ENCODE measurements at places on chromosomes 2 and 18.

DNA sequence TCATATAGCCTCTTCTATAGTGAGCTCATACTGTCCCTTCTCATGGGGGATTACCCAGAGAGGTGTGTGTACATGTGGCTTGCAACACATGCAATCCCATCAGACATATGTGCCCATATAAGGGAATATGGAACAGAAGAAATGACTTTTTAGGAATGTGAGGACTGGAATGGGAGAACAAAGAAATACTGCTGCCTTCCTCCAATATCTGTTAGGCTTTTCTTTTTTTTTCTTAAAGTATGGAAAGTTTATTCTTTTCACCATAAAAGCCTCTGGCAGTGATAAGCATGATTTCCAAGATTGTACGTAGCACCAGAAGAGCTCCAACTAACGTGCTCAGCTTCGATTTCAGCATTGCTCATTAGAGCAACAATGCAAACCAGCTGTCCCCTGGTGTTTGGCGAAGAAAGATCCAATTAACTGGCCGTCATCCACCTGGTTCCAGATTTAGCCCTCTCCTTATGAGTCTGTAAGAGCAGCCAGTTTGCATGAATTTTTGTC lies 113.6 kb downstream of the ADCYAP1 start:
- peak; percentile 81 for DNase-seq

DNA sequence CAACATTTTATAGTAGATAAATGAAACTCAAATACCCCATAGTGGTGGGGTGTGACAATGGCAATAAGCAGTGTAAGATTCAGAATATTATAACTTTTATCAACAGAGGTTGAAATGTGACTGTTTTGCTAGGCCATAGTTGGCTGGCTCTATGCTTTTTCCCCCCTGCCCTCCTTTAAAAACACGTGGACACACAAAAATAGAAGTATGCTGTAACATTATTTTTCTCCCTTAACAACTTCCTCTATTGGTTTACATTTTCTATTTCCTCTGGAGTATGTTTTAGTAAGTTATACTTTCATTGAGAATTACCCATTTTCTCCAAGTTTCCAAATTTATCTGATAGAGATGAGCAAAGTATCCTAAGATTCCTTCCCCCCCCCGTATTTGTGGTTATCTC lies 31.1 kb downstream of the NDUFAF7 start:
- DNase-seq: no peak

DNA sequence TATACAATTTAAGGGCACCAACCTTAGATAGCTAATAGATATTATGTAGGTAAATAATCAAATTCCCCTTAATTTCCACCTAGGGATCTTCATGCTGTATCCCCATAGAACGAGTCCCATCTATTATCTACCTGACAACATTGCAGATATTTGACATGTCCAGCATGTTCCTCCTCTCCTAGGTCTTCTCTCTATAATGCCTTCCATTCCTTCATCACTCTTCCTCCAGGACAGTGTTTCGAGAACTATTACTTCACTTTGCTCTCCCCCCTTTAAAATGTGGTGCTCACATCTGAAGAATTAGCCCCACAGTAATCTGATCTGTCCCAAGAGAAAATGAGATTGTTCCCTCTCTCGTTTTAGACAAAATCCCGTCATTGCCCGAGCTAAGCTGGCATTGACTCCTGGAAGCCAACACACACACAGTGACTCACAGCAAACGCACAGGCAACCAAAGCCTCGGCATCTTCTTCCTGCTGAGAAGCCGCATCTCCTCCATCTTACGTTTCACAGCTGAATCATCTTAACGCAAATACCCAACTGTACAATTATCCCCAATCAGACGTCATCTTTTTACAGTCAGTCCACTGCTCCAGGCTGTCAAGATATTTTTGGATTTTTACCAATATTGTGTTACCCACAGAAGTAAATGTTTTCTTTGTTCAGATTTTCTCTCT lies 162.9 kb upstream of the AGAP1 start:
- peak; percentile 40 for DNase-seq

- peak; percentile 39 for DNase-seq
Observed at GRCh38 chr2:113858764-113859163, 31.1 kb upstream of the ACTR3 start.

GRCh38 chr2:2699121-2699505 lies 368.0 kb upstream of the MYT1L start:
- DNase-seq: no peak

GRCh38 chr2:134498654-134499053 lies 220.1 kb downstream of the TMEM163 start:
- no peak for DNase-seq

- DNase-seq: no peak
Observed at GRCh38 chr2:71006323-71006722, 11.7 kb upstream of the TEX261 start.

DNA sequence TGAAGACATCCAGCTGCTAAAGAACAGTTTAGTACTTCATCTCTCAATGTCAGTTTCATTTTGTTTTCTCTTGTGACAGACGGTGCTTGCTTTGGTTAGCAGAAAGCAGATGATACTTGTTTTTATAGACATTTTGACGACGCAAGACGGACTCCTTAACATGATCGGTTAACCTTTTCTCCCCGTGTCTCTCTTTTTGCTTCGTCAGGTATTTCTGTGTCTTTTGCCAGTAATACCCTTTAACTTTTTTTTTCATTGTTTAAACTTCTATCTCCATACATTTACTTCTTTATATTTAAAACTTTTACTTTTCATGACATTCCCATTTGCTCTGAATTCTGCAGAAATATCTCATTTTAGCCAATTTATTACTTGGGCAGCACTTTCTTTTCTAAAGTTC lies 57.9 kb downstream of the THSD7B start:
- no peak for DNase-seq

GRCh38 chr2:30276455-30276911 lies 45.1 kb downstream of the LBH start:
- DNase-seq: no peak

DNA sequence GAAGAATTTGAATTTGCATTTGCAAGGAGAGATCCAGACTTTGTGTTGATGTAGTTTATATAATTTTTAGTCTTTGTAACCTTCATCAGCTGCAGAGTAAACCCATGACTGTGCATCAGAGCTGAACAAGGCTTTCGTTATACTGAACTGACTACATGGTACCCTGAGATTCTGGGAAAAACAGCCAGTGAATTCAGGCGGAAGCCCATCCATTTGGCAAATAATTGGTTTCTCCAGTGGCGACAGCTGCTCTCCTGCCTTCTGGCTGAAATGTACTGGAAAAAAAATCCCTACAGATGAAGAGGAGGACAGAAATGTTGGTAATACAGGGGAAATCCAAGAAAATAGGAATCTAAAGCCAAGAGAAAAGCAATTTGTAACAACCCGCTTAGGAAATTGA lies 657.5 kb upstream of the CDH7 start:
- DNase-seq: no peak

GRCh38 chr2:239687441-239687840 lies 286.6 kb upstream of the HDAC4 start:
- DNase-seq: no peak

DNA sequence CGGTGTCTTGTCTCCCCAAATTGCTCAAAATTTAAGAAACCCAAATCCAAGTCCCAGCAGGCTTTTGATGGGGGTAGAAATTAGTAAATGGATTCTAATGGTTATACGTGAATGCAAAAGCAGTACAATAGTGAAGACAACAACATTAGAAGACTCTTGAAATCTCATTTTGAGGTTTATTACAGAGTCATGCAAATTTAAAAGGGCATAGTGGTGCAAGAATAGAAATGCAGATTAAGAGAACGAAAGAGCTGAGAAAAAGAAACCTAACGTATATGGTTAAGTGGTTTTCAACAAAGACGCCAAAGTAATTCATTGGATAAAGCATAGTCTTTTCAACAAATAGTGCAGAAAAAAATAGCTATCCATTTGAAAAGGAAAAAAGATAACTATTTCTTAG lies 33.2 kb upstream of the CXXC1 start:
- no peak for DNase-seq

GRCh38 chr2:12045864-12046291 lies 299.4 kb downstream of the LPIN1 start:
- no peak for DNase-seq

DNA sequence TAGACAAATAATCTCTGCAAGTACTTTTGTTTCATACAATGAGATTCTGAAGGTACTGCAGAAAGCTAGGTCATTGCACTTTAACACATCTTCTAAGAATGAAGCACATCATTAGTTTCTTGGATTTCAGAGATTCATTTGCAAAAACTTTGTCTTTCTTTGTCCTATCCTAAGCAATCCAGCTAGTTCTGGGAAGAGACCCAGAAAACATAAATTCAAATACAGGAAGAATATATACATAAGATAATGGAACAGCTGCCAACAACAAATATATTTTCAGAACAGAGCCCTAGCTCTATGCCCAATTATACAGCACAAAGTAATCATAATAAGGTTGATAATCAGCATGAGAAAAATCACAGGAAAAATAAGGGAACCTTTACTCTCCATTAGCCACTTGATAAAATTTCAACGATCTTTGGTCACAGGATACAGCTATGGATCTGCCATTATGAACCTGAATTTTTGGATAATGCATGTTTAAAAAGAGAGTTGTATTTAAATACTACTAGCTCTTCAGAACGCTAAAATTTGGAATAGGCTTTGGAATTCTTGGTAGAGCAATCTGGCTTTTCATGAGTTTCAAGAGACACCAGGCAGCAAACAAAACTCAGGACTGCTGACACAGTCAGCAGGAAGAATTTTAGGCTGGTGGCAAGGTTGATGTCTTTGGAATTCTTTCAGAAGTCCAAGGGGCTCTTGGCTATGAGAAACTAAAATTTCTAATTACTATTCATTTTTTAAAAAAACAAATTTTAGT lies 250.4 kb upstream of the SMIM21 start:
- no peak for DNase-seq

GRCh38 chr2:174716785-174717184 lies 47.5 kb downstream of the CHRNA1 start:
- DNase-seq: no peak

GRCh38 chr2:204010628-204011560 lies 74.3 kb downstream of the ICOS start:
- no peak for DNase-seq

DNA sequence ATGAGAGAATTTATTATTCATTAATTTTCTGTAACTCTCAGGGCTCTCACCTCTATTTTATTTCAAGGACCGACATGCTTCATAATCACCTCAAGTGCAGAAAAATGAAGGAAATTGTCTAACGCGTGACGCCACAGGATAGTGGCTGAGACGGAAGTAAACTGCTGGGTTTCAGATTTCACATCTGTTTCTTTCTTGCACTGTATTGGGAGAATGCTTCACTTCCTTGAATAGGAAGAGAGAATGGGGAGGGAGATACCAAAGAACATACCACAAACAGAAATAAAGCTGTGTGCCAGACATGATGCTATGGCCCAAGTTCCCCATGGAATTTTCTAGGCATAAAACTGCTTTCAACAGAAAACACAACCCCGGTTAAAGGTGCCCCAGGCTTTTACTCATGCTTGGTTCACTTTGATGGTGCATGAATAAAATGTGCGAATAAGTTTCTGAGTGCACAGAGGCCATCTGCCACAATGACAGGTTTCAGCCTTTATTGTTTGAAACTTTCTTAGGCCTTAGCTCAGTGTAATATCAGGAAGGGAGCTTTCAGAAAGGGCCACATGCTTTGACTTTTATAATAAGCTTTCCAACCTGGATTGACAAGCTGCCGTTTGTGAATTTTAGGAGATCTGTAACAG lies 1116.4 kb downstream of the SOCS6 start:
- DNase-seq: no peak

GRCh38 chr2:129274038-129274415 lies 705.4 kb upstream of the RAB6C start:
- DNase-seq: no peak

- DNase-seq: no peak
Observed at GRCh38 chr2:234292962-234293243, 204.0 kb downstream of the ARL4C start.

- no peak for DNase-seq
Observed at GRCh38 chr2:230496891-230497290, 80.9 kb downstream of the SP100 start.

GRCh38 chr2:181781078-181781786 lies 100.9 kb upstream of the NEUROD1 start:
- DNase-seq: no peak

- no peak for DNase-seq
Observed at GRCh38 chr2:240304746-240305161, 130.7 kb upstream of the GPC1 start.

- no peak for DNase-seq
Observed at GRCh38 chr18:72613534-72613930, 69.4 kb upstream of the CBLN2 start.

DNA sequence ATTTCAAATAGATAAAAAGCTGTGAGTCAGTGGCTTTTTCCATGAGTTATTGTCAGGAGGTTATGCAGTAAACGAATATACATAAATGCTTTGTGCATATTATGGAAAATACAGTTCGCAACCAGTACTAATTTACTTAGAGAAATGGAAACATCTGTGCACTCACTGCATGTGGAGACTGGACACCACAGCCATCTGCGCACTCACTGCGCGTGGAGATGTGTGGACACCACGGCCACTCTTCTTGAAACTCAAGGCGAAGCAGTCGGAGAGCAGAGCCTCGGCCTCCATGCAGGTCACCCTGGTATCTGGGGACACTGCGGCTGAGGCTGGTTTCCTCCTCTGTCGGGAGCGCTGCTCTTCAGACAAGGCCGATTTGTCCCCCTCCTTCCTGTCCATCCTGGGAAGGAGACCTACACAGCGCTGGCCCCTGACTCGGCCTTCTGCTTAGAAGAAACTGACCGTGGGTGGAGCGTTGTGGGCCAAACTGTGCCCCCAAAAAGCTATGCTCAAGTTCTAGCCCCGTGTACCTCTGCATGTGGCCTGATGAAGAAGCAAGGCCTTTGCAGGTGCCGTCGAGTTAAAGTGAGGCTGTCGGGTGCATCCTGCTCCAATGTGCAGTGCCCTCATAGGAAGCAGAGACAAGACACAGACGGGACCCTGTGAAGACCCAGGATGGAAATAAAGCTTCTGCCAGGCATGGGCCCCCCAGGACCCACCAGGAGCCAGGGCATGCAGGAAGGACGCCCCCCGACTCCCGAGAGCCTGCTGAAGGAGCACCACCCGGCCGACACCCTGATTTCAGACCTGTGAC lies 88.0 kb downstream of the TPO start:
- DNase-seq: no peak

DNA sequence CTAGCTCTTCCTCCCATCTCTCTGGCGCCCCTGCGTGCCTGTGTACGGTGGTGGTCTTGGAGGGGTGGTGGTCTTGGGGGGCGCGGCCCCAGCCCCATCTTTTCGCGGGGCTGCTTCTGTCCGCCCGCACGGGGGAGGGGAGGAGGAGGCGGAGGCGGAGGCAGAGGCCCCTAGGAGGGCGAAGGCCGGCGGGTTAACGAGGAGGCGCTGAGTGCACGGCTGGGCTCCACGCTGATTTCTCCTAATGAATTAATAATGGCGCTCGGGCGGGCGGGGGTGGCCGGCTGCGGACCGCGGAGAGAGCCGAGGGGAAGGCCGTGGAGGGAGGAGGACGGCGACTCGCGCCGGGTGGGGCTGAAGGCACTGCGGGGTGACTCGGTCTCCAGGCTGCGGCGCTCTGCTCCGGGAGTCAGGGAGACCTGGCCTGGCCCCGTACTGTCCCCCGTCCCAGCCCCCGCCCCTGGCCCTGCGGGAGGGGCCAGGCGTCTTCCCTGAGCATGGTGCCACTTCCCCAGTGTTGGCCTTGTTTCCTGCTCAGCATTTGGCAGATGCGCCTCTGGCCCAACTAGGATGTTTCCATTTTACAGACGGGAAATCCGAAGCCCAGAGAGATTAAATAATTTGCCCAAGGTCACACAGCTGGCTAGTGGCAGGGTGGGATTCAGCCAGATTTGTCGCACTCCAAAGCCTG lies 6.0 kb downstream of the GAREM2 start:
- DNase-seq: no peak

GRCh38 chr2:130764821-130765115 lies 9.4 kb downstream of the AMER3 start:
- DNase-seq: no peak

- DNase-seq: no peak
Observed at GRCh38 chr2:70806013-70806412, 14.4 kb downstream of the CLEC4F start.

Measured in fibroblast of skin of left quadriceps (primary cell).